ENCODE measurements at places on chromosomes 4 and X.

GRCh38 chr4:8777320-8778196 is 94.1 kb downstream of the HMX1 start:
- DNase-seq = no peak

DNA sequence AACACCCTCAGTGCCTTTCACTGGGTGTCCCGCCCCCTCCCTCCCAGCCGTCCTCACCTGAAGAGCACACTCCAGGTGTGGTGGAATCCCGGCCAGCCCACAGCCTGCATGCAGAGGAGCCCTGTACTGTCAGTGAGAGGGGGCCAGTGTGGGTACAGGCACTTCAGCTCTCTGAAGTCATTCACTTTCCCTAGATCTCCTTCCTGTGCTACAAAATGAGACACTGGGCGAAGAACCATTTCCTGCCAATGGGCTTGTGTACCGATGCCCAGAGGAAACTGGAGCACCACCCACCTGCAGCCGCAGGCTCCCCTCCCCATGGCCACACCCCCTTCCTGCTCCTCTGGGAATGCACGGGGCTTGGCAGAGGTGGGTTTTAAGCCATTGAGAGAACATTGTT is 73.9 kb upstream of the C4orf50 start:
- no peak for DNase-seq

- no peak for DNase-seq
These were observed 285.0 kb downstream of the CHIC1 start for GRCh38 chrX:73847991-73848390.

DNA sequence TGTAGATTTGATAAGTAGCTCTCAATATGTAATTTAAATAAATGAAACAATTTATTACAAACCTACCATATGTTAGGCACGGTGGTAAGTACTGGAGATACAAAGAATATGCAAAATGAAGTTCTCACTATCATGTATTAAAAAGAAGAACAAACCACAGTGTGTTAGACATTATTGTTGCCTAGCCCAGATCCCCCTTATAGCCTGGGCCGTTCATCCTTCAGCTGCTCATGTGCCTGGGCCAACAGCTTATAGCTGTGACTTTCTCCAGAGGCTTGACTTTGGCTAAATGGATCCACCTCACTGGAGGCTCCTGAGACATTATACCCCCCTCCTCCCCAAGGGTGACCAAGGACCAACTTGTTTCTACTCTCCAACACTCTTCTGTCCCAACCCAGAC is 29.8 kb upstream of the CCNG2 start:
- no peak for DNase-seq

DNA sequence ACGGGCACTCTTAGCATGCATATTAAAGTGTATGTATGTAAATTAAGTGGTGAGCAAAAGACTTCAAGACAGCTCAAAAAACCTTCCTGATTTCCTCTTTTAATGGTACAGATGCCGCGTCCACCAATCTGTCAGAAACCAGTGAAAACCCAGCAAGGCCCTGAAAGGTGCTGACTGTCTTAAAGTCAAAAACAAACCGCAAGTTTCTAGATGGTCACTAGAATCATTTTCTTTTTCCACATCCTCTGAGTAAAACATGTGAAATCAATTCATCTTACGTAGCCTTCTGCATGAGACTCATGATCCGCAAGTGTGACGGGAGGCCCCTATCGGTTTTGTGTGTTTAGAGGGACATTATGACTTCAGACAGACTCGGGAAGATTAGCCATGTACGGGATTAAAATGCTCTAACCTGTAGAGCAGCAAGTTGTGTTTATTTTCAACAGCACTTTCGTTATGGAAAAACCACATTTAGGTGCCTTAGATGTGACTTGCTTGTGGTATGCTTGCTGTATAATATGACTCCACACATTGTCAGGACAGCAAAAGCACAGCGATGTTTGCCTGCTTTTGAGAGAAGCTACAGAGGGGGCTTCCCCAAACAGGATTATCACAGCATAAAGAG is 88.2 kb upstream of the STS start:
- DNase-seq = no peak

- DNase-seq = no peak
These were observed 4.7 kb upstream of the EFNB1 start for GRCh38 chrX:68824152-68824433.

GRCh38 chr4:135824759-135825296 is 1623.2 kb upstream of the PABPC4L start:
- DNase-seq = no peak

Measured in fibroblast of the aortic adventitia (primary cell).